Epithelial cell of esophagus (primary cell): ENCODE measurements at places on chromosomes 13 and 19.
A peak's percentile ranks its signal among the peaks of the same experiment; 100 is the strongest.

DNA sequence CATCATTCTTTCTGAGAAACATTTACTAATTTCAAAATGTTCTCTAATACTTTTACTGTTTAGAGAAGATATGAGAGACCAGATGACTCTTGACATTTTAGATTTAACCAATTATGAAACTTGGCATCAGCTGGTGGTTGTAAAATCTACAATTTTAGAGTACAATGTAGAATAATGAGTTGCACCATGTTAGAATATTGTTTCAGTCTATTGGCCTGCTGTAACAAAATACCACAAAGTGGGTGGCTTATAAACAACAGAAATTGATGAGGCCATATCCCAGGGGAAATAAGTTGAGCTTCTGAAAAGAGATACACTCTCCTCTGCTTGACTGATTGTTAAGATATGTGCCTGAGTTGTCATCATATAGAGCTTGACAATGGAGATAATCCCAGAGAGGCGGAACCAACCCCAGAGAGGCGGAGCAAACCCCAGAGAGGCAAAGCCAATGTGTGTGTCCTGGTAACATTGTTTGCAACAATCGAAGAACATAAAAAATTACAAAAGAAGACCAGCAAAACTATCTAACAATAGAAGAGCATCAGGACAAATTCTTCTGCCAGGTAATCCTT, 373.0 kb upstream of the SLITRK1 start:
- DNase-seq: no peak

- DNase-seq: no peak
These were observed 100.3 kb downstream of the TM9SF2 start for GRCh38 chr13:99601535-99601934.

DNA sequence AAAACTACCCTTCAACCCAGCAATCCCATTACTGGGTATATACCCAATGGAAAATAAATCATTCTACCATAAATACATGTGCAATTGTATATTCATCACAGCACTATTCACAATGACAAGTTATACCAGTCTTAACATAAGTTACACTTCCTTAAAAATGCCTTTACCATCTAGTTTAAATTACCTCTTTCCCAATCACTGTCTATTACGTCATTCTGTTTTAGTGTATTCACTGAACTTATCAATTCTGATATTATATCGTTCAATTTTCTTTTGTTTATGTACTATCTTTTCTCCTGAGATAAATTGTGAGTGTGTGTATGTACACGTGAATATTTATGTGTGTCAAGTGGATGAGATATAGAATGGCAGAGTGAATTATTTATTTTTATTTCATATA, 1416.8 kb downstream of the OLFM4 start:
- no peak for DNase-seq

- DNase-seq: peak; percentile 85
These were observed 38.3 kb downstream of the ZSWIM4 start for GRCh38 chr19:13833330-13834243.

GRCh38 chr13:66343224-66343828, 886.8 kb downstream of the PCDH9 start:
- DNase-seq: no peak
